ENCODE measurements at places on chromosomes 4 and X.

- no peak for DNase-seq
Measured at GRCh38 chr4:40458109-40458508, 123.0 kb downstream of the CHRNA9 start.

DNA sequence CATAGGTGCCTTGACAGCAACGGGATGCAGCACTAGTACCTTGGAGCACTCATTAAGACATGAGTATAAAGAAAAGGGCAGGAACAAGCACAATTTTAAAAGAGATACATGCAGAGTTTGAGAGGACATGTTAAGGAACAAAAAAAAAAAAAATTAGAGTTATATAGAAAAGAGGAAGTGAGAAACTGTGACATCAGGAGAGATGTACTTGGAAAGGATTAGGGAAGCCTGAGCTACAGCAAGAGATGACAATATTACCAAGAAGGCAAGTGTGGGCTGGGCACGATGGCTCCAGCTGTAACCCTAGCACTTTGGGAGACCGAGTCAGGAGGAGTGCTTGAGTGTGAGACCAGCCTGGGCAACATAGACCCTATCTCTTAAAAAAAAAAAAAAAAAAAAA lies 37.4 kb downstream of the GPR143 start:
- DNase-seq = peak; percentile 84

DNA sequence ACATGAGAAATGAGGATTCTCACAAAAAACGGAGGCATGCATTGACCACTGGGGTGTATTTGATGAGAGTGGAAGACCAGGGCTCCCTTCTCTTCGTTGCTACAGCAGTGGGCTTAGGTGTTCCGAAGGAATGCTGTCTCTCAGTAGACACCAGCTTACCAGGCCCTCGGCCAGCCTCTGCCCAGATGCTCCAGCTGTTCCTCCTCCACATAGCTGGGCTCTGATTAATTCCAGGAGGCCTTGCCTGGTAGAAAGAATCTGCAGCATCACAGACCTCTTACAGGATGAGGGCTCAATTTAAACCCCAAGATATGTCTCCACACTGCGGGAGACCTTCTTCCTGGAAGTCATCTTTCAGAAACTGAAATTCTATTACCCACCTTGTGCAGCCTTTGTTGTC lies 346.6 kb upstream of the TENM3 start:
- no peak for DNase-seq

- no peak for DNase-seq
Measured at GRCh38 chrX:12434493-12434892, 296.2 kb downstream of the FRMPD4 start.

DNA sequence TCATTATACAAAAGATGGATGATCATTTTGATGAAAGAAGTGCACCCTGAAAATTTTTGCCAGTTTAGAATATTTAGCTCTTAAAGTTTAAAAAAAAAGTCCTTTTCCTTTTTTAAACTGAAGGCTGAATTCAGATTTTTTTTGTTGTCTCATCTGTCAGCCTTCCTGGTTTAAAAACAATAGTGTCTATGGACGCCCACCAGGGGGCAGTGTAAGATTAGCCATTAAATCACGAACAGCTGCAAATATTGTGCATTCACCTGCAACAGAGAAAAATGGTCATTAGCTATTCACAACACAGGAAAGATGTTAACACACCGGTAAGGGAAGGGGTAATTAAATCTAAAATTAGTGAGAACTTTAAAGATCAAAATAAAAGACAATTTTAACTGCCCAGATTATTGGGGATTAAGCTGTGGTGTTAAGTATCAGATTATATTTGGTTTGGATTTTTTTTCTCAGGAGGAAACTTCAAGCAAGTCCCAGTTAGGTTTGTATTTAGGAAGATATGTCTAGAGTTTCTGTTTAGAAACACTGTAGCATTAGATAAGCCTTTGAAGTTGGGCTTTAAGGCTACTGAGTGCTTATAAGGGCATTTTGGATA lies 4.4 kb upstream of the CXorf38 start:
- peak; percentile 27 for DNase-seq

GRCh38 chrX:9789555-9789954 lies 3.3 kb downstream of the SHROOM2 start:
- DNase-seq = no peak

DNA sequence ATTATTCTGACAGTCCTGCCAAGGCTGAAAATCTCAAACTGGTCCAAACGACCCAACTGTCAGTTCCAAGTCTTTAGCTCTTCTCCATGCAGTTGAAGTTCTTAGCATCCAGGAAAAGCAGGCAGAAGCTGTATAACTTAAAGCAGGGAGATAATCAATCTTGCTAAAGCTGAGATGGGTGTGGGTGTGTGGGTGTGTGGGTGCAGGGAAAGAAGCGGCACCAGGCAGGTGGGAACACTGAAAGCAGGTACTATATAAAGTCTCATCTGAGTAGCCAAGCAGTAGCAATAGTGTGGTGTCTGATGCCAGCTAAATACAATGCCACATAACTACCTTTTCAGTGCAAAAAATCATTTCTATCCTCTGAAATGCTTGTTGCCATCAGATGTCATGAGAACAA lies 69.7 kb upstream of the EGFL6 start:
- no peak for DNase-seq

DNA sequence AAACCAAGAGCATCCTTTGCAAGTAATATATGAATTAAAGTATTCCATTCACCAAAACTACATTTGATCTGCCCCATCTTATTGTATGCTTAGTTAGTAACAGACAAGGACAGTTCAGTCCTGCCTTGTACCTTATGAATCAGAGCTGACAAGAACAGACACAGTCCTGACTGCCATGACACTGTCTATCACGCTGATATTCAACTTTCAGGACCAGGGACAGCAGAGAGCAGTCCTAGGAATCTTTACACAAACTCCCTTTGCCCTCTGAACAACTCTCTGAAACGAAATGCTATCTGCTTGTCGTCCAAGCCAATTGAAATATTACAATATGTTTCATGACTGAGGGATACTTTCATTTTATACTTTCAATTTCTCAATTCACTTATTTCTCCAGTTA lies 268.6 kb upstream of the VCX start:
- no peak for DNase-seq
